ENCODE measurements at places on chromosomes 4 and X.
A peak's percentile ranks its signal among the peaks of the same experiment; 100 is the strongest.

- DNase-seq, result no peak
Measured at GRCh38 chrX:68596871-68597270, 50.6 kb upstream of the STARD8 start.

- DNase-seq, result no peak
Measured at GRCh38 chr4:7048642-7049041, 5.5 kb downstream of the TADA2B start.

DNA sequence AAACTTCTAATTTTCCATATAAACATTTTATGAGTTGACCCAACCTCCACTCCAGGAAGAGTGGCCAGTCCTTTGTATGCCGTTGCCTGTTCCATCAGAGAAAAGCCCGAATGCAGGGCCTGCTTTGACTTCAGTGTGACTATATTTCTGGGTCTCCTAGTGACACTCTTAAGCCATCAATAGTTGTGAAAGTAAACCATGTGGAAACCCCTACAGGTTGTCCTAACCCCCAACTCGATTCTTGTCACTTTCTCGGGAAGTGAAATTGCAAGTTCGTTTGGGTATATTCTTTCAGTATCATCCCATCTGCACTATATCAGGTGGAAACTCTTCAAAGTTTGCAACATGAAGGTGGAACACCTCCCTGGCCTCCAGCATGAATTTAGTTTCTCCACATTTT is 52.8 kb downstream of the EFHC2 start:
- DNase-seq, result no peak

GRCh38 chr4:80075995-80076675 is 3.1 kb upstream of the ANTXR2 start:
- DNase-seq, result no peak

GRCh38 chr4:107131295-107131694 is 95.2 kb upstream of the DKK2 start:
- no peak for DNase-seq

DNA sequence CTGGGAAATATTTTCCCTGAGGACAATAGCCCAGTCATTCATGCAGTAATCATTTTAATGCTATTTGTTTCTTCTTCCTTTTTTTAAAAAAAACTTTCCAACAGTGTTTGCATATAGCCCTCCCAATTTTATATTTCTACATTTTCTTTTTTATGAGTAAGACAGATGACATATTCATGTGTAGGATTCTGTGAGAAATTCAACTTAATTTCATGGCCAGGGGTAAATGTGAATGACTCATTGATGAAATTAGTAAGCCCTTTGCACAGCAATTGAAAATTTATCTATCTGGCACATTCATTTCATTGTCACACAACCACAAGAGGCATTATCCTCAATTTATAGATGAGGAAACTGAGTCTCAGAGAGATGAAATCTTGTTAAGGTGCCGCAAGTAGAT is 13.7 kb upstream of the SMIM20 start:
- no peak for DNase-seq

GRCh38 chr4:148565801-148566200 is 123.6 kb upstream of the NR3C2 start:
- no peak for DNase-seq

GRCh38 chrX:39626749-39627148 is 471.0 kb downstream of the BCOR start:
- no peak for DNase-seq

DNA sequence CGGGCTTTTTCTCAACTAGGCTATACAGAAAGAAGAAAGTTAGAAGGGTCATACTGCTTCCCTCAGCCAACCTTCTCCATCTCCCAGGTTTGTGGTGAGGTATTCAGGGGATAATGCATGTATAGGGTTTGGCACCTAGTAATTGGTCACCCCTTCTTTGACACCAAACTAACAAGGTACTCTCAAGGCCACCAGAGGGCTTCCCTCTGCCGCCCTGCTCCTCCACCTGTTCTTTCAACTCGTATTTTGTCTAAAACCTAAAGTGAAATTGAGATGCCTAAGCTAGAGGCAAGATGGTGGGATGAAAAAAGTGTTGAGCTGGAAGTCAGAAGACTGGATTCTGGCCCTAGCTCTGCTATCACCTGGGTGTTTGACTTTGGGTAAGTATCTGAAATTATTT is 22.0 kb downstream of the CT47C1 start:
- DNase-seq, result no peak

DNA sequence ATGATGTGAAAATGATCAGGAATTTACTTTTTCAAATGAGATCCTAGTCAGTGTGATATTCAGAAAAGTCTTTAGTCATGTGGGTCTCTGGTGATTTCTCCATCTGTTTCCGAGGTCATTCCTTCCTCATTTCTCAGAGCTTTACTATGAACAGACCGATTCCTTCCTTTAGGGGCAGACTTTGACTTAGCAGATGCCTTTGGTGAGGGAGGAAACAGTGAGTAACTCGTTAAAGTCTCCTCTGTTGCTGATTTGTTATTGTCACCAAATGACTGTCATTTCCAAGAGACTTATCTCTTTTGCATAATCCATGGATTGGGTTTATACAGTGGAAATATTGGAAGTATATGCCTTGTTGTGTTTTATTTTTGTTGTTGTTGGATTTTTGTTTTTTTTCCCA is 76.2 kb upstream of the CD99 start:
- DNase-seq, result peak; percentile 1

All from urothelium cell line (cell line).